ENCODE measurements at places on chromosomes 16 and 17. TPM values are rescaled to one million over a fixed set of nuclear protein-coding genes. Genes with fewer than 3 reads are reported as not detected.

DNA sequence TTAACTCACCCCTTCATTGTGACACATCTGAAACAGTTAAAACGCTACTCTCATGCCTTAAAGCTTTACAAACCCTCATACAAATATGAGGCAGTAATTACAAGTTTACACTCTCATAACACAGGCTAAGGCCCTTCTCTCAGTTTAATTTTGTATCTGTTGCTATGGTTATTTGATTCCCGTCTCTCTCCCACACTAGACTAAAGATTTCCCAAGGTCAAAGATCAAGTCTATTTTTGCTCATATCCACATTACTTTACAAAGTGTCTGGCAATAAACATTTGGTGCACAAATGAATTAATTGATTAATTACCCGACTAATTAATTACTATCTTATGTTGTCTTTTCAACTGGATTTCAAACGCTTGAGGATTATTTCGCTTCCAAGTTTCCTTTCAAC, 86.4 kb upstream of the MYOCD start:
- no peak for DNase-seq

DNA sequence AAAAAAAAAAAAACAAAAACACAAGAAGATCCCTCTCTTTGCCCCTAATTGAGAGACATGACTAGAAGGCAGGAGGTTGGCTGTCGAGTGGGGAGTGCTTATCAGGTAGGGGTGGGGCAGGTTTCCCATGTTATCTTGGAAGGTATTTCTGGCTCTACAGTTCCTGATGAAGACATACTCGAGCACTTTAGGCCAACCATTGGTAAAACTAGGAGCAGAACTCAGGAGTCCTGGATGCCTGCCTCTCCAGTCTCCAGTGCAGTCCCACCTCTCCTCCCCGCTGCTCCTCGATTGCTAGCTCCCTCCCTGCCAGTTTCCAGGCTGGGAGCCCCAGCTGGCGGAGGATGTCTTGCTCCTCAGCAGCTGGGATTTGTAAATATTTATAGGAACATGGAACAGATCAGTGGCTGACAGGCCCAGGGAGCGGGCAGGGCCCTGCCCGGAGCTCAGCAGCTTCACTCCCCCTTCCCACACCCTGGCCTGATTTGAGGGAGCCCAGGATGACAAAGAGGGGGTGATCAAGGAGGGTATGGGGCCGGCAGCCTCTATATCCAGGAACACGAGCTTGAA, 11.4 kb upstream of the C1QL1 start:
- DNase-seq: no peak

- DNase-seq: no peak
Measured at GRCh38 chr16:46828943-46829342, 2.0 kb downstream of the C16orf87 start.

DNA sequence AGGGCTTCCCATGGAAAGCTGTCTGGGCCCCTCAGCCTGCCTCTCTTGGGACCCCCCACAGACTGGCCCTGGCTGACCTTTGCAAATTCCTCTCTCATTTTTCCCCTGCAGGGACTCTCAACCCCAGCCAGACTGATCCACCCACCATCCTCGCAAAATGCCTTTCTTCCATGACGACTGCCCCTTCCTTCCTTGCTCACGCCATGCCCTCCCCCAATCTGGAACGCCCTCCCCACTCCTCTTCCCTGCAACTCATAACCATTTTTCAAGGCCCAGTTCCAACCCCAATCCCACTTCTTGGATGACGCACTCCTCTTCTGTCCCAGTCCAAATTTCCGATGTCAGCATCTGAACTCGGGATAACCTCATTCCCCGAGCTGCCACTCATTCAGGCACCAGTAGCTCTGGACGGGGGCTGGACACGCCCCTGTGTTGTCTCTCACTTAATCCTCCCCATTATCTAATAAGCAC, 1.3 kb upstream of the DNAI2 start:
- no peak for DNase-seq

GRCh38 chr16:27600381-27600780, 50.4 kb downstream of the KATNIP start:
- no peak for DNase-seq

DNA sequence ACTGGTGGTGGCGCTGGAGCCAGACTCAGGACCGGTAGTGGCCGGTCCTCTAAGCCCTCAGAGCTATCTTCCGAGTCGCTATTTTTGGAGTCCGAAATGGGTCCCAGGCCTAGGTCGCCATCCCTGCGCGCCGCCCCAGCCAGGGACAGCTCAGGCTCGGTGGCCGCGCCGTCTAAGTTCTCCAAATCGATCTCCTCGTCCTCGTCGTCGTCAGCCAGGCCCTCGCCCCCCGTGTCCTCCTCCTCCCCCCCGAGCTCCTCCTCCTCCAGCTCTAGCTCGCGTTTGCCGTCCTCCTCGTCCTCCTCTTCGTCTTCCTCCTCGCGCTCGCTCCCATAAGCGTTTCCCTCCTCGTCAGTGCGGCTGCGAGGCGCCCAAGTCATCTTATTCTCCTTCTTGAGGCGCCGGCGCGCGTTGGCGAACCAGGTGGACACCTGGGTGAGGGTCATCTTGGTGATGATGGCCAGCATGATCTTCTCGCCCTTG, 1.6 kb downstream of the IRX3 start:
- no peak for DNase-seq

DNA sequence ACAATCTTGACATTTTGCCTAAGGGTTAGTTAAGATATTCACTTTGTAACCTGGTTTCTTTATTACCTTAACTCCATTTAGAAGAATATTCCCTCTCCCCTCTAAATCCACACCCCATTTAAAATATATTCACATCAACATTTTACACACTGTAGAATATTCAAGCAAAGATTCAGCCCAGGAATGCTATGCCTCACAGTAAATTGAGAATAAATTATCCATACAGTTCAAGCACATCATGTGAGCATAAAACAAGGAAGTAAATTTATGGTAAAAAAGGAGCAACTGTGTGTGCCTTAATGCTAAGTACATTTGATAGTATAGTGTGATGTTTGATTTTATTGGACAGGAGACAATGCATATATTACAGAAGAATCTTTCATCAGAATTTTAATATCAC, 806.6 kb upstream of the KIF2B start:
- DNase-seq: no peak

- DNase-seq: no peak
Measured at GRCh38 chr16:66996983-66997358, 8.6 kb downstream of the CES4A start.

DNA sequence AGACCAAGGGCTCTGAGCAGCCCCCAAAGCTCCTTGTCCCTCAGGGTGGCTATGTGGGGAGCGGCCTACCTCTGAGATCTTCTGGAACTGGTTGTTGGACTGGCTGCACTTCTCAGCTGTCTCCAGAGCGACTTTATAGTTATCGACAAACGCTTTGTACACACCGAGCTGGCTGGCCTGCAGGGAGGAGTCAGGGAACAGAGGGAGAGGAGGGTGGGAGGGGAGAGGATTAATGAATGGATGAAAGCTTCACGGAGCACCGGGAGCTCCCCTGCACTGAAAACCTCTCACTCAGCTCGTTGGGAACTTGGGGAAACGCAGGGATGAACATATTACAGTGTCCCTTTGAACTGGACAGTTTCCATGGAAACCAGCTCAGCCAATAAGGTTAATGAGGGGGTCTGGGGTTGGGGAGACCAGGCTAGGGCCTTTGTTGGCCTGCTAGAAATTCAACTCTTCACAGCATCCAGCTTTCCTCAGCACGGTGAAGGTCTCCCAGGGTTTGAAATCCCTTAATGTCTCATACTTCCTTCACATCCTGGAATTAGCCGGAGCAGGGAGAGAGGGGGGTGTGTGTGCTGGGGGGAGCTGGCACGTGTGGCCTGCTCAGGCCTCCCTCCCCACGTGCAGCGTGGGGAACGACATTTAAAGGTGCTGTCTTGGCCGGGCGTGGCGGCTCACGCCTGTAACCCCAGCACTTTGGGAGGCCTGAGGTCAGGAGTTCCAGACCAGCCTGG, 86.7 kb downstream of the TIMM22 start:
- no peak for DNase-seq

- no peak for DNase-seq
Measured at GRCh38 chr16:77430787-77431585, 3.8 kb downstream of the ADAMTS18 start.

DNA sequence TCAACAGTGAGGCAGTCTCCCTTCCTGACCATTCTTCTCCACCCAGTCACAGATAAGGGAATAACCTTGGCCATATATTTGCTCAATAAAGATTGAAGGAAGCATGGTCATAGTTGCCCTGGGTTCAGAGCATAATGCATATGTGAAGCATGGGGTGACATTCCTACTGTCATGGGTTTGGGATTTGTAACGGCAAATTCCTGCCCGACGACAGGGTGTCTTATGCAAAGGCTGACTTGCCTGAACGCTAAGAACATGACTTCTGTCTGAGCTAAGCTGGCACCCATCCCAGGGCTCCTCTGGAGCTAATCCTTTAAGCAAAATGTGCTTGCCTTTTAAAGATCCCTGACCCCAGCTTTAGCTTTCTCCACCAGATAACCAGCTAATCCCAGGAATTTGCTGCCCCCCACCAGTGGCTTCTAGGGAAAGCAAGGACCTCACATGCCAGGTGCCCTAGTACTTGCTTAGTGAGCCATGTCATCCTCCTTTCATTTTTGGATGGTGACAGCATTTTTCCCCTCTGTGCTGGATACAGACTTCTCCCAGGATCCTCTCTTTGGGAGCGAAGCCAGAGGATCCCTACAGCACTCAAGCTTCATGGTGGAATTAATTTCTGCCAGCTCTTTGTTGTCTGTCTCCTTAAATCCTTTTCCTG, 11.7 kb downstream of the SLC7A6OS start:
- DNase-seq: peak; percentile 90

GRCh38 chr16:11423315-11424117, 78.3 kb downstream of the RMI2 start:
- DNase-seq: no peak

DNA sequence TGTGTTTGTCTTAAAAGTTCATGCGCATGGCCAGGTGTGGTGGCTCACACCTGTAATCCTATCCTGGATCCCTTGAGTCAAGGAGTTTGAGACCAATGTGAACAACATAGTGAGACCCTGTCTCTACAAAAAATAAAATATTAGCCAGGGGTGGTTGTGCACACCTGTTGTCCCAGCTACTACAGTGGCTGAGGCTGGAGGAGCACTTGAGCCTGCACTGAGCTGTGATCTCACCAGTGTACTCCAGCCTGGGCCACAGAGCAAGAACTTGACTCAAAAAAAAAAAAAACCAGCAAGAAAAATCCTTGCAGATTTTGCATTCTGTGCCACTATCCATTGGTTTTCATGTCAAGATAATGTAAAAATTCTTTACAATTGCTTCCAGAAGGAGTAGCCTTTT, 8.2 kb downstream of the KSR1 start:
- DNase-seq: no peak

DNA sequence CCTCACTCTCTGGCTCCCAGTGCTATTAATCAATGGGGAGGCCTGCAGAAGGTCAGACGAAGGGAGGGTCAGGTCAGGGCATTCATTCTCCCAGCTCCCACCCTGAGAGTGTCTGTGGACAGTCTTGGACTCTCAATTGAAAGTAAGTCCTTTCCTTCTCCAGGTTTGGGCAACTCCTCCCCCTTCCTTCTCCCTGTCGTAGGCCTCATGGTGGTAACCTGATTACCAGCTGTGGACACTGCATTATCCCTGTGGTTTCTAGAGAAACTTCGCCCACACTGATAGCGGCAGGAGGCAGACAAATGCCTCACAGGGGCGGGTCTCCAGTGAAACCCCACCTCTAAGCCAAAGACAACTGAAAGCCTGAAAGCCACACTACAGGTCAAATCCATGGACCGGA, 57.7 kb upstream of the SLC25A19 start:
- no peak for DNase-seq

DNA sequence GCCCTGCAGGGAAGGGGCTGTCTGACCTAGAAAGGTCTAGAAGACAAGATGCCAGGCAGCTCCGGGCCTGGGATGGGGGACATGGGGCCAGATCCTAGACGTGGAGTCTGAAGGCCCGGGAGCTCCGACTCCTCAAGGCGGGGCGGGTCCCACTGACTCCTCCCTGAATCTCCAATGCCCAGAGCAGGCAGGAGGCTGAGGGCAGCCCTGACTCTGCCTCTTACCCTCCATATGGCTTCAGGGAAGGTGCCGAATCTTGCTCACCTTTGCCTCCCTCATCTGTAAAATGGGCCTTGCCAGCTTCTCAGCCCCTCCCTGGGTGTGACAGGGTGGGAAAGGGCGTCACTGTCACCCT, 14.8 kb downstream of the VASN start:
- no peak for DNase-seq

DNA sequence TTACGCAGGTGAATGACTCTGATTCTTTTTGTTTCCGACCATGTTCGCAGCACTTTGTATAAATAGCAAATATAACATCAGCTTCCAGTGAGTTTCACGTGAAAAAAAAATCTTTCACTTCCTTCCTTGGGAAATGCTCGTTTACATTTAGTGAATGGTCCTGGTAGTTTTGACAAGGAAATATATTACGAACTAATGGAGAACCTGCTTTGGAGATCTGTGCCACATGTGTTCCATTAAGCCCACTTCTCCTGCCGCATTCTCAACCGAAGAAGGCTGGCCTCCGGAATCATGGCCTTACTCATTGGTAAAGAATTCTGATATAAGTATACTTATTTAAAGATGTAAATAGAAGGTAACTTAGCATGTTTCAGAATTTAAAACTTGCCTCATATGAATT, 3.6 kb downstream of the CRAMP1 start:
- DNase-seq: no peak

DNA sequence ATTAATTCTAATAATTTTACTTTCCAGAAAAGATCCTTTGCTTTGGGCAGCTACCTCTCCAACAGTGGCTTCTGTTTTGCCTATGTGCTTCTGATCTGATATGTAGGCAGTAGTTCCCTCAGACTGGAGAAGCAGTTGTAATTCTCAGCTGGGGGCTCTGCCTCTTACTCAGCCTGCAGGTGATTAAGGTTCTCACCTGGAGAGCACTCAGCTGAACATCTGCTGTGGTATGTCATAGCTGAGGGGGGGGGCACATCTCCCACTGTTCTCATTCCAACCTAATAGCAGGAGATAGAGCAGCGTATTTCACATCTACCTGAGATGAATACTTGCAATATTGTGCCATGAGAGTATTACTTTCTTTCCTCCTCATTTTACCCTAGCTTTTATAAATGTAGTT, 511.9 kb upstream of the CDH8 start:
- no peak for DNase-seq

- no peak for DNase-seq
Measured at GRCh38 chr17:20935740-20936139, 107.1 kb downstream of the USP22 start.

- DNase-seq: no peak
Measured at GRCh38 chr16:19505600-19506303, 16.1 kb downstream of the GDE1 start.

PERCC1 gene
- total RNA-seq: not detected

TNK1 gene
- 21.0 TPM for total RNA-seq

TSR1 gene
- total RNA-seq: 48.0 TPM

NPIPB6 gene
- total RNA-seq: 1.8 TPM

IGSF6 gene
- total RNA-seq: 0.30 TPM

SLFN13 gene
- total RNA-seq: 7.8 TPM

CEP131 gene
- 9.0 TPM for total RNA-seq

OSGIN1 gene
- total RNA-seq: 2.8 TPM

TMEM100 gene
- 3.5 TPM for total RNA-seq

MT1A gene
- total RNA-seq: 9.6 TPM

SYCE1L gene
- total RNA-seq: 1.1 TPM

KCTD19 gene
- 0.11 TPM for total RNA-seq
